Ascending aorta (tissue), 2 donors: ENCODE measurements at places on chromosomes 12 and 14. TPM values are rescaled to one million over a fixed set of nuclear protein-coding genes. Genes with fewer than 3 reads are reported as not detected.

Gene CPSF2
- total RNA-seq, result 8.0 TPM

Gene AICDA
- total RNA-seq, result not detected

Gene STXBP6
- total RNA-seq, result 0.21 TPM

Gene POU6F1
- total RNA-seq, result 24.7 TPM

Gene TRIM9
- 4.2 TPM for total RNA-seq

Gene CCDC175
- not detected for total RNA-seq

Gene CEBPE
- not detected for total RNA-seq

Gene MYF6
- not detected for total RNA-seq

Gene SLC25A3
- total RNA-seq, result 437 TPM

- H3K4me3 ChIP-seq, result no peak overlapping the region
- H3K27ac ChIP-seq, result no peak overlapping the region
- H3K4me1 ChIP-seq, result no peaks in the 10 kb centered on the region
- DNase-seq, result no peak
- H3K36me3 ChIP-seq, result no peaks in the 10 kb centered on the region
Observed at GRCh38 chr12:89401433-89402058, 49.2 kb upstream of the DUSP6 start.

DNA sequence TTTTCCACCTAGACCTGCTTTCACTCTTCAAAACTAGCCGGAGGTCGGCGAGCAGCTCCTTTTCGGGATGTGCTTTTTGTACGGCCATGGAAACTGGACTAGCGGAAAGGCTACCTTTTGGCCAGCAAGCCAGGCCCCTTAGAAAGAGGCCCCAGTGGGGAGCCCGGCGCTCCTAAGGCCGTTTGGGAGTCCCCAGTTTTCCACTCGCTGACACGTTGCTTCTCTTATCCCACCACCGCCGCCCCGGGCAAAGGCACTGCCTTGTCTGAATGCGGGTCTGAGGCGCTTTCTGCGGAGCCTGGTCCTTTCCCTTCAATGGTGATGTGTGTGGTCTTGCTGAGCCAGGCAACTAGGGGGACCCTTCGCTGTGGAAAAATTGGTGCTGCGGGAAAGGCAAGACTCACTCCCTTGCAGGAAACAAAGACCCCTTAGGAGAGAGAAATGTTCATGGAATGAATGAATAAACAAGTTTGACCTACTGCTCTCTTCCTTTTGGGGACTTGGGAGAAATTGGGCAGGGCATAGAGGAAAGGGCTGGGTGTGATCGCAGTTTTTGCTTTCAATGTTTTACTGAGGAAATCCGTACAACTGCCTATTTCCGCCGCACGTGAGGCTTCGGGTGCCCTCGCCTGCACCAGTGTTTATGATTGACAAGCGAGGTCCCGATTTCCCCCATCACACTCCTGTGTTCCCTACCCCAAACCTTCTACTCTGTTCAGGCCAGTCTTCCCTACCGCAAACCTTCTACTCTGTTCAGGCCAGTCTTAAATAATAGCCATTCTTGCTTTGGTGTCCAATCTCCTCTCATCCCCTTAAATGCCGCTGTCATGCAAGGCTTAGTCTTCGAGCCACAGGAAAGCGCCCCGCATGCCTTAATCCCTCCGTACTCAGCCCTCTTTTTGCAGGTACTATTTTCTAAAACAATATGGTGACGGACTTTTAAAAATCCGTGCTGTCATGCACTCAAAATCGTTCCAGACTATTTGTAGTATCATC lies 1.0 kb upstream of the SLC38A2 start:
- peak overlapping the region; percentile 97 for H3K27ac ChIP-seq
- peaks cover 4% of the 10 kb centered on the region for H3K4me1 ChIP-seq
- H3K27me3 ChIP-seq, result no peaks in the 10 kb centered on the region
- H3K36me3 ChIP-seq, result peaks cover 26% of the 10 kb centered on the region

- H3K4me3 ChIP-seq, result no peak overlapping the region
- no peak overlapping the region for H3K27ac ChIP-seq
- DNase-seq, result peak; percentile 19
- no peaks in the 10 kb centered on the region for H3K27me3 ChIP-seq
- H3K4me1 ChIP-seq, result no peaks in the 10 kb centered on the region
Observed at GRCh38 chr12:131280426-131280825, 326.7 kb downstream of the ADGRD1 start.

DNA sequence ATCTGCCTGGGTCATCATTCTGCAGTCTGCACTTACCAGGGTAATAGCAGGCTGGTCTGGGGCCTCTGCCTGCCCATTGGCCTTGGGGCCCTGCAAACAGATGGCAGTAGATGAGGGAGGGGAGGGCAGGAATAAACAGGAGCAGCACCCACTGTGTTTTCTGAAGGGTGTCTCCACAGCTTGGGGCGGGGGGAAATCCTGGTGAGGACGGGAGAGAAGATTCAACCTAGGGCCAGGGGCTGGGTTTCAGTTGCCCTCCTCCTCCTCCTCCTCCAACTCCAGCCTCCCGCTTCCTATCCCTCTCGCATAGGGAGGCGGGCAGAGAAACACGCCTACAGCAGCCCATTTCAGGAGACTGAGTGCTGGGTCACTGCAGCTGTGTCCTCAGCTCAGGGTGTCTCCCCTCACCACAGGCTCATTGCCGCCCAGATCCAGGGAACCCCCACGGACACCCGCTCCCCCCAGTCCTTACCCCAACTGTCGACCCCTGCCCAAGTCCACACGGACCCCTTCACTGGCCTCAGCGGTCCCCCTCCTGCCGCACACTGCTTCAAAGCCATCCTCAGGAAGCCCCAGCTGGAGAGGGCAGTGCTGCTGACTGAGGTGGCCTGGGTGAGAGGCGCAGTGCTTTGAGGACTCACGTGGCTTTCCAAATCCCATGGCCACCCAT lies 9.1 kb upstream of the KRT80 start:
- no peaks in the 10 kb centered on the region for H3K27me3 ChIP-seq
- H3K36me3 ChIP-seq, result no peaks in the 10 kb centered on the region
- no peak overlapping the region for H3K27ac ChIP-seq
- DNase-seq, result no peak

- DNase-seq, result peak; percentile 100
- peak overlapping the region; percentile 82 for H3K27ac ChIP-seq
- peaks cover 11% of the 10 kb centered on the region for H3K4me1 ChIP-seq
- H3K27me3 ChIP-seq, result no peaks in the 10 kb centered on the region
Observed at GRCh38 chr12:56636675-56637540, 6.8 kb upstream of the BAZ2A start.

GRCh38 chr12:121330195-121330594 lies 22.0 kb downstream of the ANAPC5 start:
- H3K27ac ChIP-seq, result no peak overlapping the region
- no peaks in the 10 kb centered on the region for H3K4me1 ChIP-seq
- H3K36me3 ChIP-seq, result peaks cover 87% of the 10 kb centered on the region
- DNase-seq, result no peak
- no peaks in the 10 kb centered on the region for H3K27me3 ChIP-seq

DNA sequence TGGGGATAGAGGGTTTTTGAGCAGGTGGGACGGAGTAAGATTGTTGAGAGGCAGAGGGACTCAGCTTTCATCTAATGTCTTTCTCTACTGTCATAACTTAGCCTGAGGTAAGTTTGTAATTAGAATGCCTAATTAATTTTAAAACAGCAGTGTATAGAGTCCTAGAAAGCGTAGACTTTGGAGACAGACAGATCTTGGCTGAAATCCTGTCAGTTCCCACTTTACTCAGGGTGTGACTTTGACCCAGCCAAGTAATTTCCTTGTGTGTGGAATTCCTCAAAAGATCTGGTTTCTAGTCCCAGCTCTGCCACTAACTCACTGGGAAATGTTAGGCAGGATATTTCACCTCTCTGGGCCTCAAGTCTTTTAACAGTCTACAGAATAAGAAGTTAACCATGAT lies 74.3 kb downstream of the SLC25A21 start:
- H3K4me3 ChIP-seq, result no peak overlapping the region
- no peaks in the 10 kb centered on the region for H3K4me1 ChIP-seq
- H3K27ac ChIP-seq, result no peak overlapping the region
- DNase-seq, result no peak
- no peaks in the 10 kb centered on the region for H3K27me3 ChIP-seq

DNA sequence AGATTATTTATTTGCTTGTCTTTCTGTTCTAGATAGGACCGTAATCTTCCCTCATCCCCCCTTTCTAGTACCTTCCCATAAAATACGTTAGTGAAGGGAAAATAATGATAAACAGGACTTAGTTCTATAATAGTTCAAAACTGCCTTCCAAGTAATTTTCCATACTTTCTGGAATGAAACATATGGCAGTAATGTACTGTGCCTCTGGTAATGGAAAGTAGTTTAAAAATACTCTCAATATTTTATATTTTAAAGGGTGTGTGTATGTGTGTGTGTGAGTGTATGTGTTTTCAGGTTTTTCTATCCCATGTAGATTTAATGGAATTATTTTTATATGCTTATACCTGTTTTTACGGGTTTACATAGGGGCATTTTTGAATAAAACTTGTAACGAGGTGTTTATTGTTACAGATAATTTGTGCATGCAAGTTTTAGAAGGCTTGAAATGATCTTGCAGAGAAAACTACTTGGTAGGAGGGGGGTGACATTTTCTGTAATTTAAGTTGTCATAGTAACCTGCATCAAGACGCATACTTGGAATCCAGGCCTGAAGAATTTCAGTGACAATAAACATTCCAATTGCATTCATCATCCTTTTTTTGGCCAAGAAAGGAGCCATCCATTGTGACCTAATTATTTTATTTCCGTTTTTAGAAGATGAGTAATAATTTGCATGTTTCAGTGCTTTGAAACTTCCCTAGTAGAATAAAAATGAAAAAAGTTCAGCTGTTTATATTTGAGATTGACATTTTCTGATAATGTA lies 38.9 kb downstream of the RASSF8 start:
- peaks cover 39% of the 10 kb centered on the region for H3K4me1 ChIP-seq
- H3K4me3 ChIP-seq, result no peak overlapping the region
- H3K36me3 ChIP-seq, result no peaks in the 10 kb centered on the region
- peak overlapping the region; percentile 47 for H3K27ac ChIP-seq

- H3K4me3 ChIP-seq, result no peak overlapping the region
- no peak for DNase-seq
- H3K27me3 ChIP-seq, result no peaks in the 10 kb centered on the region
- H3K4me1 ChIP-seq, result no peaks in the 10 kb centered on the region
- no peaks in the 10 kb centered on the region for H3K36me3 ChIP-seq
Observed at GRCh38 chr14:65966188-65966587, 520.0 kb upstream of the CCDC196 start.

DNA sequence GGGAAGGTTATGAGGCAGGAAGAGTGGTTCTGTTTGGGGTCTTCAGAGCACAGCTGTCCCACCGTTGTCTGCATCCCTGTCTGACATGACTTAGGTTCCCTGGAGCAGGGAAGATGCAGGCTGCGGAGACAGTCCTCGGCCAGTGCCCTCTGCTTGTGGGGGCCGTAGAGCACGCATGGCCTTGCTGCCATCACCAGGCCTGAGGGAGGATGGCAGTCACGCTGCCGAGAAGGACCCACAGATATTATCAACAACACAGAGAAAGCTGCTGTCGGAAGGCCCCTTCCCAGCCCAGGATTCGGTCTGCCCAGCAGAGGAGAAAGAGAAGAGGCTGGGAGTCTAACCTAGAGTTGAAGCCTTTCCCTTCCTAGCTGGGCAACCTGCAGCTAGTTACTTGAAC lies 35.0 kb downstream of the ERH start:
- no peaks in the 10 kb centered on the region for H3K36me3 ChIP-seq
- H3K27ac ChIP-seq, result no peak overlapping the region
- H3K27me3 ChIP-seq, result no peaks in the 10 kb centered on the region
- H3K4me3 ChIP-seq, result no peak overlapping the region

GRCh38 chr12:42145552-42146215 lies 1.0 kb upstream of the GXYLT1 start:
- H3K4me3 ChIP-seq, result peak overlapping the region; percentile 91
- H3K4me1 ChIP-seq, result peaks cover 8% of the 10 kb centered on the region
- H3K27ac ChIP-seq, result no peak overlapping the region
- H3K36me3 ChIP-seq, result no peaks in the 10 kb centered on the region
- DNase-seq, result no peak

- no peaks in the 10 kb centered on the region for H3K27me3 ChIP-seq
- DNase-seq, result no peak
- peak overlapping the region; percentile 68 for H3K27ac ChIP-seq
- peak overlapping the region; percentile 99 for H3K4me3 ChIP-seq
- H3K4me1 ChIP-seq, result peaks cover 16% of the 10 kb centered on the region
Observed at GRCh38 chr12:112381406-112381882, 787 bp downstream of the HECTD4 start.

DNA sequence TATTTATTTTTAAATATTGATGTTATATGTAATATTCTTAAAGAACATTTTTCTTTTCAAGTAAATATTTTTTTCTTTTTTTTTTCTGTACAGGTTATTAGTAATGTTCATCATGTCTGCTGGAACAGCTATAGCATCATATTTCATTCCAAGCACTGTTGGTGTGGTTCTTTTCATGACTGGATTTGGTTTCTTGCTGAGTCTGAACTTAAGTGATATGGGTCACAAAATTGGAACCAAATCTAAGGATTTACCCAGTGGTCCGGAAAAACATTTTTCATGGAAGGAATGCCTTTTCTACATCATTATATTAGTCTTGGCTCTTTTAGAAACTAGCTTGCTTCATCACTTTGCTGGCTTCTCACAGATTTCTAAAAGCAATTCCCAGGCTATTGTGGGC lies 23.2 kb downstream of the PCNX4 start:
- H3K36me3 ChIP-seq, result peaks cover 19% of the 10 kb centered on the region
- DNase-seq, result no peak
- no peaks in the 10 kb centered on the region for H3K27me3 ChIP-seq
- peaks cover 3% of the 10 kb centered on the region for H3K4me1 ChIP-seq
- no peak overlapping the region for H3K4me3 ChIP-seq

DNA sequence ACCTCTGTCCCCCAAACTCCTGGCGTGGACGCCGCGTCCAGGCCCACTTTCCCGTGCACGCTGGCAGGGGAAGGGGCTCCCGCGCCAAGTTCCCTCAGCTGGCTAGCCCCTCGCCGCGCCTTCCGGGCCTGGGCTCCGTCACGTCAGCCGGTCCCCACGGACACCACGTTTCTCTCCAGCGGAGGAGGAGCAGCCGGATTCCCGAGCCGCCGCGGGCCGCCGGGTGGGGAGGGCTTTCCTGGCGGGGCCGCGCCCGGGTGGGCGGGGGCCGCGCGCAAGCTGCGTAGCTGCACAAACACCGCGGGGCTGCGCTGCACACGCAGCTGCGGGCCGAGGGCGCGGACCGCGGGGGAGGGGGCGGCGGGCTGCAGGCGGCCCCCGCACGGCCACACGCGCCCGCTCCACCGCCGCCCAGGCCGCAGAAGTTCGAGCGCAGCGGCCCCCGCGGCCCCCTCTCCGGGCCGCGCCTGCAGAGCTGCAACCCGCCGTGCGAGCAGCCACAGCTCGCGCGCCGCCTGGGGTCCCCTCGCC lies 45.1 kb upstream of the PNMA1 start:
- peaks cover 82% of the 10 kb centered on the region for H3K4me1 ChIP-seq
- DNase-seq, result no peak
- H3K36me3 ChIP-seq, result no peaks in the 10 kb centered on the region
- H3K27me3 ChIP-seq, result no peaks in the 10 kb centered on the region
- peak overlapping the region; percentile 83 for H3K4me3 ChIP-seq
